ENCODE measurements at places on chromosomes 12 and 14.
A peak's percentile ranks its signal among the peaks of the same experiment; 100 is the strongest.

GRCh38 chr12:117363953-117364486 lies 2.6 kb upstream of the NOS1 start:
- no peak for DNase-seq

DNA sequence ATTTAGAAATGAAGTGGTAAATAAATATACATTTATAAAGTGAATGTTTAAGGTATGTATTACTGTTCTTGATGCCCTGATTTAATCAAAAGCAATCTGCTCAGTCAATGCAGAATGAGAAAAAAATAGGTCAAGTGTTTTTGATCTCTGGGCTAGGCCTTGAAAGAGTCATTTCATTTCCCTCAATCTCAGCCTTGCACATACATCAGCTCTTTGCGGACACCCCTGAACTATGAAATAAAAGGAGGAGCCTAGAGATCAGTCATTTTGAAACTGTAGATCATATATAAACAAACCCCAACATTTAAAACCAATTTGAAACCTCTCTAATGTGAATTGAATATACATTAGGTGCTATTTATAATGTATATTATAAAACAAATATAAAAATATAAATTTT lies 42.5 kb downstream of the ATG2B start:
- no peak for DNase-seq

- no peak for DNase-seq
Measured at GRCh38 chr14:100165376-100165775, 5.9 kb upstream of the DEGS2 start.

- DNase-seq: no peak
Measured at GRCh38 chr14:62914025-62914424, 131.2 kb downstream of the KCNH5 start.

GRCh38 chr14:81559385-81559784 lies 25.7 kb upstream of the SEL1L start:
- DNase-seq: no peak

- no peak for DNase-seq
Measured at GRCh38 chr14:57796556-57796955, 69.3 kb downstream of the SLC35F4 start.

DNA sequence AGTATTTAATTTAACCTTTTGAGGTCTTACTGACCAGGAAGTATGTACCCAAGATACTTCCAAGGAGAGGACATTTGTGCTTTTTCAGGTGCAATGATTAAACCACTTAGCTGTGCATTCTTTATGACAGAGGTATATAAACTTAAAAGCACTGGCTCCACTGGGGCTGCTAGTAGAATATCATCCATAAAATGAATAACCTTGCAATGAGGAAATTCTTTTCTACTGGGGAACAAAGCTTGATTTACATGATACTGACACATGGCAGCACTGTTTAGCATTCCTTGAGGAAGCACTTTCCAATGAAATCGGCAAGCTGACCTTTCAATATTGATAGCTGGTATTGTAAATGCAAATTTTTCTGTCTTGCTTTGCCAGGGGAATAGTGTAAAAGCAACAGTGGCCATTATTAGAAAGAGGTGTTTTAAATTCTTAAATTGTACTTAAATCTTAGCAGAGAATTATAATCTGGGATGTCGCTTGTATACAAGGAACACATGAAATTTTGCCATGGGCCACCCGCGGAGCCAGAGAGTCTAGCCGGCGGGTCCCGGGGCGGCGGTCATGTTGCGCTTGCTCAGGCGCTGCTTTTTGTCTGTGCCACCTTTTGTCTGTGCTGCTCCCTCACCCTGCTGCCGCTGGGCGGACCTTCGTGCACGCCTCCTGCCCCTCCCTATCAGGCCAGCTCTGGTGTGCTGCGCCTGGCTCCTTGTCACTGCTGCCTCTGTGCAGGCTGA lies 20.9 kb upstream of the BLTP3B start:
- DNase-seq: peak; percentile 56

DNA sequence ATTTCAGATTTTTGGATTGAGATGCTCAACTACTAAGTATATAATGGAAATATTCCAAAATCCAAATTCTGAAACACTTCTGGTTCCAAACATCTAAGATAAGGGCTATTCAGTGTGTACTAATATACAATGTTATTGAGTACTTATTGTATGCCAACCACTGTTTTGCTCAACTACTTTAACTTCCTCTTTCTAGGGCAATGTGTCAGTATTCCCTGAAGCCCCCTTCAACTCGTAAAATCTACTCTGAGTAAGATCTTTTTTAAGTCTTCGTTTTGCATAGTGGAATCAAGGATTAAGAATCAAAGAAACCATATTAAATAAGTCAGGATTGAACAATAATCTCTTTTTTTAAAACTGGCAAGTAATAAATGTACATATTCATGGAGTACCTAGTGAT lies 45.5 kb downstream of the SPATA7 start:
- no peak for DNase-seq

- no peak for DNase-seq
Measured at GRCh38 chr12:1796515-1797010, 23.8 kb upstream of the LRTM2 start.

DNA sequence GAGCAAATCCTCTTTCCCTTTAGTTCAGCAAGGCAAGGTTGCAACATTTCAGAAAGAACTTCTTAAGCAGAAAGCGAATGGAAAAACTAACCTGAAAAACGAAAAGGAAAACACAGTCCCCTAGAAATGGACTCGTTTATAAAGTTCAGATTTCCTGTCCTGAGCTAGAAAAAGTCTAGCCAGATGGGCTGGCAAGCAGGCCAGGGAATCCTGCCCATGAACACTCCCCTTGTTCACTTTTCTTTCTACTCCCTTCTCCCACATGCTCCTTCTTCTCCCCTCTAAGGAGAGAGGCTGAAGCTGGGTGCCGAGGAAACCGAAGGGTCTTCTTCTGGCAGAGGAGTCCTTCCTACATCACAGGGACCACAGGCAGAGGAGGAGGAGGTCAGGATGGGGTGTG lies 27.1 kb downstream of the LTBP2 start:
- no peak for DNase-seq

- DNase-seq: peak; percentile 11
Measured at GRCh38 chr12:127293507-127294310, 973.3 kb upstream of the TMEM132C start.
